Stimulated activated CD4-positive, alpha-beta T cell treated with anti-CD3 and anti-CD28 coated beads, Interleukin-2, amount 100 ng/mL, for 24 hours (primary cell): ENCODE measurements at places on chromosomes 4 and X.

GRCh38 chr4:76306882-76307659 lies 538 bp downstream of the STBD1 start:
- peak; percentile 32 for DNase-seq

DNA sequence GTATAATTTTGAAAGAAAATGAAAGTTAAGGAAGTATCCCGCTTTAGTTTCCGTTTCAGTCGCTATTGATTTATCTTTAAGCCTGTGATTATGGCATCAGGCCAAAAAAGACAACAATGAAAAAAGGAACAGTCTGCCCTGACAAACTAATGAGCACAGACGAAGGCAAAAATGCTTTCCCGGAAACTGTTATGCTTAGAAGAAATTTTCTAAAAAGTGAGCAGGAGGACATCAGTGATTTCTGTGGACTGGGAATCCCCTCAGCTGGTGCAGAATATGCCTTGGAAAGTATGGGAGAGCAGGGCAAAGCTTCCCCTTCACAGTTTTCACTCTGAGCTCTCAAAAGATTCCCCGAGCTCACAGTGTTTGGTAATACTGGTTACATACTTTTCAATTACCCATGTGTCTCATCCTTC lies 5.1 kb upstream of the CXCL10 start:
- no peak for DNase-seq

- DNase-seq: no peak
Measured at GRCh38 chrX:129262912-129263311, 260.4 kb downstream of the SMARCA1 start.

GRCh38 chrX:148422526-148422925 lies 77.9 kb upstream of the AFF2 start:
- no peak for DNase-seq

- DNase-seq: no peak
Measured at GRCh38 chrX:49977319-49978090, 55.1 kb downstream of the CLCN5 start.

GRCh38 chr4:39353478-39354253 lies 12.5 kb downstream of the RFC1 start:
- no peak for DNase-seq

GRCh38 chr4:168279556-168279955 lies 39.0 kb downstream of the DDX60 start:
- no peak for DNase-seq

GRCh38 chrX:12463052-12463451 lies 324.8 kb downstream of the FRMPD4 start:
- DNase-seq: no peak

DNA sequence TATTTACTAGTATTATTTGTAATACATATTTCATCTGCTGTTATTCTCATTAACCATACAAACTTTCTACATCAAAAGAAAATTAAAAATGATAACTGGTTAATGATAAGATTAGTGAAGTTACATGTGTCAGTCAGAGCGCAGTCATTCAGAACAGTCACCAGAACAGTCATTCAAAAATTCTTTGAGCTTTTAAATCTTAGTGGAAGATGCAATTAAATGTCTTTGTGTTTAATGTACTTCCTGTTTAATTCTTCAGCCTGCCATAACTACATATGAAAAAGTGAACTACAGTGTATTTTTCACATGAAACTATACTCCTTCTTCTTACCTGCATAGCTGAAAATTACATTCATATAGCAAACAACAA lies 179.7 kb upstream of the NDST4 start:
- no peak for DNase-seq

DNA sequence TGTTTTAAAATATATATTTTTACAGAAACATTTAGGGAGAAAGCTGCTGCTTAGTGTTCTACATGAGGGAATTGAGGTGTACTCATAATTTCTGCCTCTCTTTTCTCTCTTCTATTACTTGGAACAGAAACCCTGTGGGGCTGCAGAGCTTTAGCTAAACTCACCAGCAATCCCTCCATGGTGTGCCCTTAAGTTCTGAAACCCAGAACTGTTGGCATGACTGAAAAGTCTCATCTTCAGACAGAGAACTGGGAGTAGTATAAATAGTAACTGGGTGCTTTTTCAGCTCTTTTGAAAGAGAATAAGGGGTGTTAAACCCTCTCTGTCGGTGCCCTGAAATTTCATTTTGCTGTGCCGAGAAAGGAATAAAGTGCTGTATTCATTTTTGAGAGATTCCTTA lies 294.9 kb upstream of the BOD1L1 start:
- no peak for DNase-seq

DNA sequence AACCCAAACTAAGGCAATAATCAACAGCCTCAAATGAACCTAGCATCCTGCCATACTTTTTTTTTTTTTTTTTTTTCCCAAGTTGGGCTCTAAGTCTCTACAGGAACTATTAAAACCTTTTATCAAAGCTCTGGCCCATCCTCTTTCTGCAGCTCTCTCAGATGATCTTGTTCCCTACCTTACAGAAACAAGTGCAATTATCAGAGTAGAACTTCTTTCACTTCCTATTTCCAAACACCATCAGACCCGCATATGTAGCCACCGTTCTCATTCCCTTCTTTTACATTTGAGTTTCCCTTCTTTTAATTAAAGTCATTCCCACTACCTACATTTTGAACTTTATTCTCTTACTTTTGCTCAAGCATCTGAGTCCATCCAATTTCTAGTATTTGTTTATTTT lies 690.6 kb downstream of the DMD start:
- no peak for DNase-seq

DNA sequence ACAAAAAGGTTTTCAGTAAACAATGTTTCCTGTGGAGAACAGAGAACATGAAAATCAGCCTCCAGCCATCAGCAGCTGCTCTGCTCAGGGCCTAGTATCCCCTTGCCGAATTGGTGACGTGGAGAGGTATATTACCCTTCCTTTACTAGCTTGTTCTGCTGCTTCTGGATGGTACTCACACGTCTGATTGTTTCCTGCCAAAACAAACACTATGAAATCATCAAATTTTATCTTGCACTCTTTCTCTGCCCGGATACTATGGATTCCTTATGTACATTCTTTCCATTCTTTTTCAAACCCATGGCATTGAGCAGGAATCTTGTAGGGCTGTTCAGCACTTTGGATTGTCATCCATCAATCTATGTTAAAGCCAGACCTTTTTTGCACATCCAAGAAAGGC lies 18.8 kb upstream of the METAP1 start:
- no peak for DNase-seq

- DNase-seq: no peak
Measured at GRCh38 chr4:52550186-52550585, 108.9 kb downstream of the USP46 start.

DNA sequence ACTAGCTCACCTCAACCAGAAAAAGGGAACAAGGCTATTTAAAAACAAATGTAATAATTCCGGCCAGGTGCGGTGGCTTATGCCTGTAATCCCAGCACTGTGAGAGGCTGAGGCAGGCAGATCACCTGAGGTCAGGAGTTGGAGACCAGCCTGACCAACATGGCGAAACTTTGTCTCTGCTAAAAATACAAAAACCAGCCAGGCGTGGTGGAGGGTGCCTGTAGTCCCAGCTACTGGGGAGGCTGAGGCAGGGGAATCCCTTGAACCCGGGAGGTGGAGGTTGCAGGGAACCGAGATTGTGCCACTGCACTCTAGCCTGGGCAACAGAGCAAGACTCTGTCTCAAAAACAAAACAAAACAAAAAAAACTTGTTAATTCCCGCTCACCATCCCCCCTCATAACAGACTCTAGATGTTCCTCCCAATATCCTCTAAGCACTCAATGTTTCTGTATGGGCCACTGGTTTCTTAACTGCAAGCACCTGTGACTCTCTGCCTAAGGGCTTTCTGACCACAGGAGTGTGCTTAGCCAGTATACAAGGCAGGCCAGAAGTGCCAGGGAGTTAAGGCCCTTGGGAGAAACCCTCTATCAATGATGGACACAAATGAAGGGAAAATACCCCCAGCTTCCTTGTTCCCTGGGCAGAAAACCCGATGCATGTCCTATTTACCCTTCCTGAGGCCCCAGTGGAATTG lies 21.0 kb upstream of the THOC2 start:
- DNase-seq: no peak

- DNase-seq: no peak
Measured at GRCh38 chr4:42167709-42168108, 15.3 kb upstream of the BEND4 start.

GRCh38 chr4:108107101-108107500 lies 61.6 kb downstream of the LEF1 start:
- DNase-seq: no peak

DNA sequence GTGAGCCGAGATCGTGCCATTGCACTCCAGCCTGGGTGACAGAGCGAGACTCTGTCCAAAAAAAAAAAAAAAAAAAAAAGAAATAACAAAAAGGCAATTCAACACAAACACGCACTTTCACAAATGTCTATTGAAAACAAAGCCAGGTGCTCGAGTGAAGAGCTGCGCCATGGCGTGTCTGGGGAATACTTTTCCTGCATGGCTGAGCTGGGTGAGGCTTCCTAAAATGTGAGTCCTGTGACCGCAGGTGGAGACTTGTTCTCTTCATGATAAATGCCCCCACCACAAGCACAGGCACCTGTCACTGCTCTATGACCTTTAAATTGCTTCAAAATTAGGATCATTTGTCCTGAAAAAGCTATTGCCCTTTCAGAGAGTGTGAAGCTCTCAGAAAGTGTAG lies 4.0 kb upstream of the ABLIM2 start:
- no peak for DNase-seq

GRCh38 chr4:89295415-89295927 lies 12.1 kb downstream of the GPRIN3 start:
- no peak for DNase-seq

- DNase-seq: no peak
Measured at GRCh38 chr4:3213106-3213425, 35.9 kb upstream of the MSANTD1 start.

DNA sequence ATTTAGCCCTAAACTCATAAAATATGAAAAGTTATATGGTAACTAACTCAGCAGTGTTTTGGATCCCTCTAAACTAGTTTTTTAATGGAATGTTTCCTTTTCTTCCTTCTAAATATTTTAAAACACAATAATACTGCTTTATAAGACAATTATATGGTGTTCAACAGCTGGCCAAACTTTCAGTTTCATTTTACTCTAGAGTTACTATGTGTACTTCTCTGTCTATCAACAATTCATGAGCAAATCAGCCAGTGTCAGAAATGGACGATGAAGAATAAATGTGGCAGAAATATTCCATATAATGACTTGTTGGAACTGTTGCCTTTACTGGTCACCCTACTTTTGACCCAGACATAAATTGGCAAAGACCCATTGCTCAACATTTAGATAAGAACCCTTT lies 64.8 kb upstream of the CXXC4 start:
- no peak for DNase-seq

GRCh38 chrX:140766024-140766611 lies 56.6 kb downstream of the LINC00632 start:
- DNase-seq: peak; percentile 37

- DNase-seq: no peak
Measured at GRCh38 chr4:175714686-175715085, 97.4 kb downstream of the GPM6A start.

DNA sequence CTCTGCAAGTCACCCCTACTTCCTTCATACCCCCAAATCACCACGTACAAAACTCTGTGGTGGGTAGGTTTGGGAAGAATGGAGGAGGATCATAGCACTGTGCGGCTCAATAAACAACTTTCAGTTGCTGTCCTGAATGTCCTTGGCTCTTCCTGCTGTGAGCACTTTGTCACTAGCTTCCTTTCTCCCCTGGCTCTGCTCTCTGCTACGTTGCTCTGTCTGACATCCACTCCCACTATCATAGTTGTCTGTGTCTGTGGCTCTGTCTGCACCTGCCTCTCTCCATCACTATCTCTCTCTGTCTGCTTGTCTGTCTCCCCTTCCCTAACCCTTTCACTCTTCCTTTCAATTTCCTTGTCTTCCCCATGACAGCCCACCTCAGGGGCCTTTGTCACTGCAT lies 21.2 kb upstream of the SMPX start:
- DNase-seq: no peak

- DNase-seq: no peak
Measured at GRCh38 chr4:98921292-98921691, 7.6 kb downstream of the EIF4E start.

DNA sequence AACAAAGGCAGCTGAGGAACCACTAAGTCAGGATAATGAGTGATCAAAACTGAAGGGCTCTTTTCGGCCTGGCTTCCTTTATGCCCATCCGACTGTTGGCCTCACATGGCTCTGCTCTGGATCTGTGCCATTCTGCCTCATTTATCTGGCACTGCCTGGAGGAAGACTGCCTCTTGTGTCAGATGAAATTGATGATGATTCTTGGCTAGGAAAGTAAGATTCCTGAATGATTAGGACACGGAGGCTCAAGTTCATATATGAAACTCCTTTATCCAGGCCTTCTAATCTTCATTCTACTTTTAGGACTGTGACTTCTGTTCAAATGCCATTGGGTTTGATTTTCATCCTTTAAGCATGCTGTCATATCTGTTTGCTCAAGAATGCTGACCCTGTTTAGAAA lies 475.4 kb upstream of the RPS6KA3 start:
- no peak for DNase-seq
